Heart left ventricle (tissue), 16 donors: ENCODE measurements at places on chromosomes 1 and 21.

DNA sequence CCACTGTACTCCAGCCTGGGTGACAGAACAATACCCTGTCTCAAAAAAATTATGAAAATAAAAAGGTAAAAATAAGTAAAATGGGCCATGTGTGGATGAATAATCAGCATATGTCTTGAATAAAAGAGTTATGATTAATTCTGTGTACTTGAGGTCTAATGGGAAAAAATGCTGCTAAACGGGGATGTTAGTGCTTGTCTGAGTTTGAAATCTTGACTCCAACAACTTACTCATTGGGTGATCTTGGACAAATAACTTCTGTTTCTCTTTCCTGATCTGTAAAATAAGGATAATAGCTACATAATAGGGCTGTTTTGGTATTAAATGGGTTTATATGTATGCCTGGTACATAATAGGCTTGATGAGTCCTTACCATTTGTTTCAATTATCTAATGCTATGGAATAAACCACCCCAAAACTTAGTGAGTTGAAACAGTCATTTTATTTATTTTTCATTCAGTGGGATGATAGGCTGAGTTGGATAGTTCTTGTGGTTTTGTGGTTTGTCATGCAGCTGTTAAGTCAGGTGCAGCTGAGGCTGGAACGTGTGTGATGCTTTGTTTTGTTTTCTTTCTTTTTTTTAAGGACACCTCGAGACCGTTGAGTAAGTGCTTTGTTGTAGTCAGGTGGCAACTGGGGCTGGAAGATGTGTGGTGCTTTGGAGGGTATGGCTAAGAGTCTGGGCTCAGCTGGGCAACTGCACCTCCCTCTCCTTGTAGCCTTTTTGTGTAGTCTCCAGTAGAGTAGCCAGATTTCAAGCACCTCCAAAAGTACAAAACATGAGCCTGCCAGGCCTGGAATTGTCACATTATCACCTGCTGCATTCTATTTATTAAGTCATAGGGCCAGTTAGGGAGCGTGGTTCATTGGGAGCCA lies 4.9 kb downstream of the MDM4 start:
- no peak for DNase-seq

GRCh38 chr1:227778401-227778947 lies 37.0 kb upstream of the PRSS38 start:
- no peak for DNase-seq

DNA sequence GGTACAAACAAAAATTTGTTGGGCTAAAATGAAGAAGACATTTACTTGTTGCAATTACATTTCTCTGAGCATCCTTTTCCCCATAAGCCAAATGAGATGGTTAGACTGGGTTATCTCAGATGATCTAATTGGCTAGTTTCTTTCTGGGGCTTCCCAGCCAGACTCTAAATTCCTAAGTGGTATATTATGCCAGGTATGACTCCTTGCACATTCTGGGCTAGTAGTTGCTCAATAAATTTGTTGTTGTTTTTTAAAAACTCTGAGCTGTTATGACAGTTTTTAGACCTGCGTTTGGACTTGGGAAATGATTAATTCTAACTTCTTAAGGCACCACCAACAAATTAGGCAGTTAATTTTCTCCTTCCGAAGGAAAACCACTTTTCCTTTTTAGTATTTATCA lies 66.1 kb downstream of the UCK2 start:
- no peak for DNase-seq

- DNase-seq, result peak; percentile 59
Measured at GRCh38 chr1:85465099-85465785, at the start of gene DDAH1. Gene DDAH1 (minus strand): TSS chr1:85465159. CDS start chr1:85465045, 114 bp downstream.

- no peak for DNase-seq
Measured at GRCh38 chr1:151011154-151011850, 3.1 kb downstream of the PRUNE1 start.

DNA sequence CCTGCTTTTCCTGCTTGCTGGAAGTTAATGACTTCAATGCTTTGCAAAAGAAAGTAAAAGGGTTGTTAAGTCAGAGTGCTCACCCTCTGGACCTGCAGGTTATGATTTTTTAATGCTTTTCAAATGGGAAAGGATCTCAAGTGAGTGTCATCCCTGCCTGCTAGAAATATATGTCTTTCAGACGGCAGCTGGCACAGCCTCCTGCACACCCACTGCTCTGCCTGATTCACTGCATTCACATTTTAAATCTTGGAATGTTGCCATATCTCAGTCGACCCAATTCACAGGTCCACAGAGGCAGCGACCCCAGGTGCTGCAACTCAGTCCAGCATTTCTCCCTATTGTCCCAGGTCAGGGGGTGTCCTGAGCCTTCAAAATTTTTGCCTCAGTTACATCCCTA lies 10.7 kb downstream of the DUSP23 start:
- DNase-seq, result no peak

DNA sequence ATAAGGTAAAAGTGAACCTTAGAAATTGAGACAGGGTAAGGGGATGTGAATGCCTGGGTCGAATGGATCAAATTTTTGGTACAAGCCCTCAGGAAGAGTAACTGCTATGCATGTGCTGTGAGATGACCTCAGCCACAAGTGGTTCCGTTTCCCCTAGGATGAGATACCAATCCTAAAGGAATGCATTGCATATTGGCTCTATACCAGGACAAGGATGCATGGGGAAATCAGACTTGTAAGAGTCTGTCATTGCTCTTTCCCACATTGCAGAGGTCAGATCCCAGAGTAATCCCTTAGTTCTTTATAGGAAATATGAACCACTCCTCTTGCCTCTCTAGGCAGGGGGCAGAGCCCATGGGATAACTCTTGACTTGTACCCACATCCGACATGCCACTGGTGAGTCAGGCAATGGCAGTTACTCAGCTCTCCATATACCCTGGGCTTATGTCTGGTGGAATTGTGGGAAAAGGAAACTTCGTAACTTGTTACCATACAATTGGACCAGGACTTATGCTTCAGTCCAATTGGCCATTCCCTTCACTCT lies 428.3 kb upstream of the ZRANB2 start:
- DNase-seq, result no peak

GRCh38 chr1:32753532-32754316 lies 51.2 kb upstream of the SYNC start:
- peak; percentile 77 for DNase-seq

- no peak for DNase-seq
Measured at GRCh38 chr21:29237110-29238052, 61.3 kb upstream of the BACH1 start.

DNA sequence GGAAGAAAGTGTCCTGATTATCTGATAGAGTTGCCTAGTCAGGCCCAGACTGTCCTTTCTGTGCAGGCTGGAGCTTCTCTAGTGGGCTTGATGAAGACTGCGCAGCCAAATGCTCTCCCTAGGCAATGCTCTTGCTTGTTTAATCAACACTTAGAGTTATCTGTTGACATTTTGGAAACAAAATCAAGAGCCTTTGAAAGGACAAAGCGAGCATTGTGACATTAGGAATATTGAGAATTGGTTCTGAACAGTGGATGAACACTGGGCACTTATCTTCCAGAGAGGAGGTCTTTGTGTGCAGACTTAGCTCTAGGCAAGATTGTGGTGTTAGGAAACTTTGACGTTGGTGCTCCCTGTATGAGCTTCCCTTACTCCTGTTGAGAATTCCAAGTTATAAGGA lies 94.5 kb downstream of the DNTTIP2 start:
- no peak for DNase-seq

GRCh38 chr1:194279975-194280374 lies 1093.6 kb upstream of the B3GALT2 start:
- DNase-seq, result no peak

GRCh38 chr1:169200319-169200718 lies 93.8 kb downstream of the ATP1B1 start:
- DNase-seq, result no peak

GRCh38 chr1:66140072-66140471 lies 347.4 kb downstream of the PDE4B start:
- no peak for DNase-seq

DNA sequence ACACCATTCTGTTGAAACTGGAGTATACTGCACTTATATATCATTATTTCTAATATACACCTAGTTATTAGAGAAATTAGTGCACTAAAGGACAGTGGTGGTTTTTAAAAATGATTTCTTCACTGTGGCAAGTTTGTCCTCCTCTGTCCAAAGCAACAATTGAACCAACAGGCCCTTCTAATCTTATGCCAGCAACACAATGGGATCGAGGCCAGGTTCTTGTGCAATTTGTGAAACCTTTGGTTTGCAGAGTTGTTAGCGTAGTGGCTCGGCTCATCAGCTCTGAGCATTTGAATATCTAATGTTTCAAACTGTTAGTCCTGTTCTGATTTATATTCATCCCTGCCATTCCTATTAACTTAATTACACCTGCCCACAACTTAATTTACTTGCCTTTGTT lies 9.9 kb upstream of the LRRC39 start:
- peak; percentile 79 for DNase-seq

GRCh38 chr1:117569856-117570255 lies 36.0 kb upstream of the TENT5C start:
- no peak for DNase-seq

- DNase-seq, result no peak
Measured at GRCh38 chr1:71687376-71687775, 595.0 kb downstream of the NEGR1 start.

DNA sequence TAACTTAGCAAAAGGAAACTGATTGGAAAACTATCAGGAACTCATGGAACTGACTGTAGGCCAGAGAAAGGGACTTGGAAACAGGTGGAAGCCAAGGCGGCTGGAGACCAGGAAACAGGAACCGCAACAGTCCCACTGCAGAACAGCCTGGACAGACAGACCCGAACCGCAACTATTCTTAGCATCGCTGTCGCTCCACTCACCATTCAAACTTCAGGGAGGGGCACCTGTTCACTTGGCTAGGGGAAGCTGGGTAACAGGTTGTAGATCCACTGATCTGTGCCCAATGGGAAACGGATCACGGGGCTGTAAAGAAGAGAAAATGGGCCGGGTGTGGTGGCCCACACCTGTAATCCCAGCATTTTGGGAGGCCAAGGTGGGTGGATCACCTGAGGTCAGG lies 61.9 kb downstream of the CLSTN1 start:
- DNase-seq, result no peak

DNA sequence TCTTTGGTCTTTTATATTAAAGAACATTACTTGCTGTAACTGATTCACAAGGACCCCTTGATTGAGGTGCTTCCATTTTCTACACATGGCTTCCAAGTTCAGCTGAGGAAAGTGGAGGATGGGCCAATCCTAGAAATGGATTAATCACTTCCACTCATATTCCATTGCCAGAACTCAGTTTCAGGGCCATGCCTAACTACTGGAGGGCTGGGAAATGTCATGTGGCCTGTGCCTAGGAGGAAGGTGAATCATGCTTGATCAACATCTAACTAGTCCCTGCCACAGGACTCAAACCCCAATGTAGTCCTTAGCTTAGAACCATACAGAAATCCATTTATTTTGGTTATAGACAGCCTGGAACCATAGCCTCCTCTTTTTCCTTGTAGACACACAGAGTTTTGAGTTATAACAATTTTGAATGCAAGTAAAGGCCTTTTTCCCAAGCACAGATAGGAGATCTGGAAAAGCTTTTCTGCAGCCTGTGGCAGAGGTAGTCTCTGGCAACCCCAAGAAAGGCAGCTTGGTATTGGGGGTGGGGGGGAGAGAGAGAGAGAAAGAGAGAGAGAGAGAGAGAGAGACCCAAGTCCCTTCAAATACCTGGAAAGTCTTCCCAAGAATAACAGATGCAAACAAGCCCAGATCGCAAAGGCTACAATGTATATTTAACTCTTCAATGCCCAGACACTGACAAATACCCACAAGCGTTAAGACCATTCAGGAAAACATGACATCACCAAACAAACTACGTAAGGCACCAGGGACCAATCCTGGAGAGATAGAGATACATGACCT lies 12.5 kb downstream of the MAST2 start:
- DNase-seq, result no peak

- DNase-seq, result no peak
Measured at GRCh38 chr1:58765441-58765840, 18.4 kb downstream of the JUN start.

DNA sequence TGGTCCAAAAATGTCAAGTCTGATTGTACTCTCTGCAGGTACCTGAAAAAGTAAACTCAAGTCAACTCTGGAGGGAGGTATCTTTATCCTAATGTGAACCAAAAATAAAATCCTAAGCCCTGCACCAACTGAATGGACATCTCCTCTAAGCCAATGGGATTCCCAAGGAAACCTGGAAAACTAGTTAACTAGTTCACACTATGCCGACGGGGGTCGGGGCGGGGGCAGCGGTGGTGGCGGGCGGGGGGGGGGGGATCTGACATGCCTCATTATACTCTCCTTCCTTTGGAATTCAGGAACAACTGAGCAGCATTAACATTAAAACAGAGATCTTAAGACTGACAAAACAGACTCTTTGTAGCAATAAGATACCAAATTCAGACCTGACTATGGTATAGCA lies 452.6 kb upstream of the CAMK1G start:
- no peak for DNase-seq

GRCh38 chr1:204198348-204199340 lies 2.4 kb upstream of the KISS1 start:
- peak; percentile 13 for DNase-seq

- DNase-seq, result no peak
Measured at GRCh38 chr1:5333291-5333690, 658.9 kb downstream of the NPHP4 start.

DNA sequence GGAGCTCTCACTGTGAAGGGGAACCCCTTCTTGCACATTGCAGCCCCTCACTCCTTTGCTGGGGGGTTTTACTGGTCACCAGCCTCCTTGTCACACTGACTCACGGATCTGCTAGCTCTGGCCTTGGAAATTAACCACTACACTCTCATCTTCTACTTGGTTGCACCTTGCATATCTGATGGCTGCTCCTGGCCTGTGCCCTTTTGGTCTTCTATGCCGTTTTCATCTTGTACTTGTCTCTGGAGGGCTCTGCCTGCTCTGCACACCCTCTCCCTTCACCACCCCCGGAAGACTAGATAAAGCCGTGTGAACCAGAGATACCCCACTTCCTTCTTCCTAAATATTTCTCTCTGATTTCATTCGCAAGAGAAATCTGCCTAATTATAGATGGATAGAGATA lies 44.6 kb downstream of the CD247 start:
- DNase-seq, result no peak

DNA sequence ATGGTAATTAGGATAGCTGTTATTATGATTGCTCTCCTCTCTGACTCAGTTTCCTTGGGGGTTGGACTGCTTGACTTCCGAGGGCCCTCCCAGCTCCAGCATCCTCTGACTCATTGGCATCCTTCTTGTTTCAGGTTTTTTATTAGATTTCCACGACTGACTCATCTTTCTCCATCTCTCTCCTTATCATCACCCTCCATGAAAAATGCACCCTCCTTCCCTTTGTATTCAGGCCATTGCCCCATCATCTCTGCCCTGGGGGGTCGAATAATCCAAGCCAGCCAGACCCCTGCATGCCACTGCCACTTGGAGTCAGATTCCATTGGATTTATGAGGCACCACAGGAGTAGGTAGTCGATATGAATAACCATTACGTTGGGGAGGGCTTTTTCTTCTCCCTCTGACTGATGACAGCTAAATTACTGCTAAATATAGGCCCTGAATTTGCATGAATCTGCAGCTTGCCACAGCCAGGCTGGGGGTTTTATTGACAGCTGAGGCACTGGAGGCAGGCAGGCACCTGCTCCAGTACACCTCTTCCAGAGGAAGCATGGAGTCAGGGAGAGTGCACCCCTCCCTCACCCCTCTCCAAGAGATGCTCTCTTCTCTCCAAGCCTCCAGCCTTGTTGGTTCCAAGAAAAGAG lies 91.7 kb downstream of the C1orf94 start:
- DNase-seq, result no peak

GRCh38 chr21:43736224-43736883 lies 17.4 kb downstream of the PDXK start:
- no peak for DNase-seq
